ENCODE measurements at places on chromosomes 2 and 18.

DNA sequence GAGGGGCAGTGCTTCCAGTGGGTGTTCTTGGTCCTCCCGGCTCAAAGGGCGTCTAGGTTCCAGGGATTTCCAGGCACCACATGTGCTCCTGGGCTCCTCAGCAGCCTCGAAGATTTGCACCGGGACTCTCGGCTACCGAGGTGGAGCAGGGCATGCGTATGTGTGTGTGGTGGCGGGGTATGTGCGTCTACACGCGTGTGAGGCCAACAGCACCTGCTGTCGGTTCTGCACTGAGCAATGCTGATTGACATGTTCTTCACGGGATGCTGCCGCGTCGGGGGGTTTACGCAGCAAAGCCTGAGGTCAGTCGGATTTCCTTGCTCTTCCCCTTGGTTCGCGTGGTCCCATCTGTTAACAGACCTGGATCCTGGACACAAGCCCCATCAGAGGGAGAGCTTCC lies 119.8 kb downstream of the NDUFA10 start:
- DNase-seq = no peak

DNA sequence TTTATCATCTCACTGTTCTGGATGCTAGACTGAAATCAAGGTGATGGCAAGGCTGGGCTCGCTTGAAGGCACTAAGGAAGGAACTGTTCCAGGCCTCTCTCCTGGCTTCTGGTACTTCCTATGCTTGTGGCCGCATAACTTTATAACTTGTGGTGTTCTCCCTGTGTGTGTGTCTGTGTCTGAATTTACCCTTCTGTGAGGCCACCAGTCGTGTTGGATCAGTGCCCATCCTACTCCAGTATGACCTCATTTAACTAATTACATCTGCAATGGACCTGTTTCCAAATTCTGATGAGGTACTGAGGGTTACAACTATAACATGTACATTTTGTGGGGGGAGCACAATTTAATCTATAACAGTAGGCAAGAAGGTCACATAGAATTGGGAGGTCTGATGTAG lies 41.6 kb downstream of the LYPD6B start:
- no peak for DNase-seq

DNA sequence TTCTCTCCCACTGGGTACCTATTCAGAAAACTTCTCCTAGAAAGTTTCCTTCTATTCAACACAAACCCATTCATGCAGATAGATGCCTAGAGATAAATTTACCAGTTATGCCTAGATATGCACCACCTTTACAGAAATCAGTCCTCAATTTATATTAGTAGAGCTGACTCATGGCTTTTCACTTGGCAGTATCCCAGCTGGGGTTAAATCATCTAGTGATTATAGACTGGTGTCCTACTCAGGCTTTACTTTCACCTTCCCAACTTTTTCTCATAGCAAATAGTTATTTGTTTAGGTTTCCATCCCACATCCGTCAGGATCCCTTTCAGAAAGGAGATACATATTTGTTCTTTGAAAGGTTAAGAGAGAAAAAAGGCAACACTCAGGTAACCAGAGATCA lies 124.5 kb downstream of the AQP4 start:
- no peak for DNase-seq

- no peak for DNase-seq
Observed at GRCh38 chr2:119259296-119259860, 35.7 kb downstream of the STEAP3 start.

DNA sequence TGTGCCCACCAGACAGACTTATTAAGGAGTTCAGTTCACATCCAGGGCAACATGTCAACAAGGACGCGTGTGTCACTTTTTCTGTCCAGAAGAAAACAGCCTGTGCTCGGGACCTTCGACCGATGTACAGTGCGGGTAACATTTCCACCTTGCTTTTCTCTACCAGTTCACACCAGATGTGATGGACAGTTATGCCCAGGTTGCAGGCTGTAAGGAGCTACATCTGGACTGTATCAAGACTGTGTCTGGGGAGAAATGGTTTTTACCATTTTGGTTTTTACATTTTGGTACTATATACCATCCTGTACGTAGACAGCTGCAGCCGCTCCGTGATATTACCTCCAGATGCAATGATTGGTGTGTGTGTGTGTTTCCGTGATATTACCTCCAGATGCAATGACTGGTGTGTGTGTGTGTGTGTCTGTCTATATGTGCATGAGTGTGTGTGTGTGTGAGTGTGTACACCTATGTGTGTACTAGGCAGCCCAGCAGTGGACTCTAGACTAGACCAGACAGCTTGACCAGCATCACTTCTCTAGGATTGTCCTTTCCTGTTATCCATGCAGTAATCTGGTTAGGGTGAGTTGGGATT lies 118.0 kb downstream of the COL6A3 start:
- no peak for DNase-seq

GRCh38 chr2:156908825-156909224 lies 348.7 kb upstream of the GALNT5 start:
- no peak for DNase-seq

DNA sequence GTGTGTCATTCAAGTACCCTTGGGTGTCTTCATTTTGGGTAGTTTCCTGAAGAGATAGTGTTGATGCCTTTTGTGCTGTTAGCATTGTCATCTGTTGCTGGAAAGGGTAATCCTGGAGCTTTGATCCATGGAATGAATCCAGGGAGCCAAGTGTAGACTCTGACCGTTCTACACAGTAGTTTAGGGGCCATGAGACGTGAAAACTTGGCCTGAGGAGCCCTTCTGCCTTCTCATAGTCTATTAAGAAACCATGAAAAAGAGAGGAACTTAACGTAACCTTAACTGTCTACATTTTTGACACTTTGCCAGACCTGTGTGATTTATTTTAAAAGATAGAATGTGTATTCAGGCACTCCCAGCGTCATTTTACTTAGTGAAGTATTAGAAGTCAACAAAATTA lies 194.0 kb downstream of the BABAM2 start:
- no peak for DNase-seq

- DNase-seq = no peak
Observed at GRCh38 chr18:62606106-62606505, 83.3 kb downstream of the ZCCHC2 start.

GRCh38 chr2:222294996-222295367 lies 3.8 kb downstream of the PAX3 start:
- DNase-seq = no peak

DNA sequence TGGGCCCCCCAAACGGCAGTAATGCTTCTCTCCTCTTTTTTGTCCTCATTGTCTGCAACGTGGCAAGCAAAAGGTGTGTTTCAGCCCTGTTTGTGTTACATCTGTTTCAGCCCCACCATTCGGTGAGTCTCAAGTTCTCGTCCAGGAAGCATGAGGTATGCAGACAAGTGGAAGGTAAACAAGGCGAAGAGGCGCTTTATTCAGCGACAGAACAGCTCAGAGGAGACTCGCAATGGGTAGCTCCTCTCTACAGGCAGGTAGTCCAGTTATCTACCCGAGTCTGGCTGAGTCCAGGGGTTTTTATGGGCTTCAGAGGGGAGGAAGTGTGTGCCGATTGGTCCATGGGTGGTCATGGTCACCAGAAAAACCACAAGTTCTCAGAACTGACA lies 733.4 kb upstream of the CDH7 start:
- no peak for DNase-seq

GRCh38 chr18:23719634-23720201 lies 30.5 kb downstream of the LAMA3 start:
- DNase-seq = no peak

All from progenitor cell of endocrine pancreas (in vitro differentiated cells).